ENCODE measurements at places on chromosomes 11 and 22.

DNA sequence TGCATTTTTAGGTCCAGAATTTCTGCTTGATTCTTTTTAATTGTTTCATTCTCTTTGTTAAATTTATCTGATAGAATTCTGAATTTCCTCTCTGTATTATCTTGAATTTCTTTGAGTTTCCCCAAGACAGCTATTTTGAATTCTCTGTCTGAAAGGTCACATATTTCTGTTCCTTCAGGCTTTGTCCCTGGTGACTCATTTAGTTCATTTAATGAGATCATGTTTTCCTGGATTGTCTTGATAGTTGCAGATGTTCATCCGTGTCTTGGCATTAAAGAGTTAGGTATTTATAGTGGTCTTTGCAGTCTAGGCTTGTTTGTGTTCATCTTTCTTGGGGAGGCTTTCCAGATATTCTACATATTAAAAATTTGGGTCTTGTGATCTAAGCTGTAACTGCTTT, 694.8 kb upstream of the CCDC179 start:
- DNase-seq = no peak

DNA sequence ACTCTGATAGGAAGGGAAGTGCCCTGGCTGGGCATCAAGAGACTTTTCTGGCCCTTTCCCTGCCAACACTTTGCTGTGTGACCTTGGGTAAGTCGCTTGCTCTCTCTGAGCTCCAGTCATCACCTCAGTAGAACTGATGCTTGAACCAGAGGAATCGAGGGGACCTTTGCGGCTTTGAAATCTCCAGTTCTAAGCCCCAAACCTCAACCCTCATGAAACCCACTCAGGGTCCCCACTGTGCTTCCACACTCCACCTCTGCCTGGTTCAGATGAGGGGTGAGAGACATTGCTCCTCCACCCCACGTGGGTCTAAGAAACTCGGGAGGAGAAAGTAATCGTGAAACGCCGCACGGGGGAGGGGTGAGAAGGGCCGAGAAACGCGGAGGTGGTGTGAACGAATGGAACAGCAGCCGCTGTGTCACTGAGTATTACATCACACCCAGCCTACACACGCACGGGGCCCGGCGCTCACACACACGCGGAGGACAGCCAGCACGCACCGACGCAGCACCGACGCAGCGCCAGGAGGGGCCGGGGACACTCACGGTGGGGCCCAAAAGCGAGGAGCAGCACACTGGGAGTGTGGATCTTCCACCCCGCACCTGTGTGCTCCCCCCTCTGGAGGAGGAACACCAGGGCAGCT, 4.3 kb downstream of the RTN4RL2 start:
- no peak for DNase-seq

DNA sequence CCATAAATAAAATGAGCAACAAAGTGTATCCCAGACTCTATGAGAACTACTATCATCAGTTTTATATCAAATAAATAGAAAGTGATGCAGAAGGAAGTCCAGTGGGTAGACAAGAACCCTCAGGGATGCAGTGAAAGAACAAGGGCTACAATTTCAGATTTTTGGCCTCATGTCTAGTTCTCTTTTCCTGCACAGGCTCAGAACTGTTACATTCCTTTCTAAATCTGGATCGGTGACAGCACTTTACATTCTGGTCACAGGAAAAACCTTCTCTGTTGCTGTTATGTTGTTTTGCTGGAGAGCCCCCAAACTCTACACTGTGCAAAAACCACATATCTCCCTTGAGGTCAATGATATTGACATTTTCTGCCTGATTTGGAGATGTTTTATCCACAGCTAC, 108.8 kb upstream of the ANO5 start:
- DNase-seq = no peak

- no peak for DNase-seq
Measured at GRCh38 chr11:12792590-12792989, 118.4 kb downstream of the TEAD1 start.

DNA sequence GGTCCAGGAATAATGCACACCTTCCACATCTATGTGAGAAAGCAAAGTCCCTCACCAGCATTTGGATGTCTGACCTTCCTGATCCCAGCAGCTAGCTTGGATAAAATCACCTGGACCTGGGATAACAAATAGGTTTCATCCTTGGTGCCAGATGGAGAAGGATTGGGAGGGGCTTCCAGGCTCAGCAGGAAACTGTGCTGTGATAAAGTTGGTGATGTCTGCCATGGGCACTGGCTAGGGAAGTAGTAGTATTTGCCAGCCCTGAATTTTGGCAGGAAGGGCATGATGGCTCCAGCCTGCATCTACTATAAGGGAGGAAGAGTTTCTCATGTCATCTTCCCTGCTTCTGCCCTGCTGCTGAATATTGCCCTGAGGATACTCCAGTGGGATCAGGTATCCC, 37.5 kb downstream of the C11orf91 start:
- DNase-seq = no peak

- no peak for DNase-seq
Measured at GRCh38 chr11:119293461-119293860, 23.5 kb downstream of the MCAM start.

GRCh38 chr11:82796998-82797961, 63.6 kb upstream of the FAM181B start:
- DNase-seq = no peak

- no peak for DNase-seq
Measured at GRCh38 chr22:35337932-35338331, 38.2 kb downstream of the TOM1 start.

- peak; percentile 67 for DNase-seq
Measured at GRCh38 chr11:62556875-62557631, 10.4 kb upstream of the AHNAK start.

DNA sequence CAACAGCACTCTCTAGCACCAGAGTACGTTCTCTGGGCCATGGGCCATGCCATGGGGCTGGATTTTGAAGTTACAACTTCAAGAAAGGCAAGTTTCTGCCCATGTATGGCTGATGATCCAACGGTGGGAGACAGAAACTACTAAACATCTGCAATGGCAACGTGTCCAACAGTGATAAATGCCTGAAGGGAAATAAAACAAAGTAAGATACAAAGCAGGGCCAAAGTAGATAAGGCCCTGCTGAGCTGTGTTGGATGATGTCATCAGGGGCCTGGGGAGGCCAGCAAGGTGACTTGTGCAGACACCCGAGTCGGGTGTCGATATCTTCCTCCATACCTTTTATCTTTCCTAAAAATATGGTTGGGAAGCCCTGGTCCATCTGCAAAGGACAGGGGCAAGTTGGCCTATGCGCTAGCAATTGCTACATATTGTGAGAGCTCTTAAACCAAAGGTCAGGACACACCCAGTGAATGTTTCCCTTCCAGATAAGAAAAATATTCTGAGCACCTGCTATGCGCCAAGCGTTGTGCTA, 487.2 kb downstream of the MN1 start:
- DNase-seq = no peak

- DNase-seq = no peak
Measured at GRCh38 chr11:118048472-118049370, 28.2 kb upstream of the TMPRSS4 start.

DNA sequence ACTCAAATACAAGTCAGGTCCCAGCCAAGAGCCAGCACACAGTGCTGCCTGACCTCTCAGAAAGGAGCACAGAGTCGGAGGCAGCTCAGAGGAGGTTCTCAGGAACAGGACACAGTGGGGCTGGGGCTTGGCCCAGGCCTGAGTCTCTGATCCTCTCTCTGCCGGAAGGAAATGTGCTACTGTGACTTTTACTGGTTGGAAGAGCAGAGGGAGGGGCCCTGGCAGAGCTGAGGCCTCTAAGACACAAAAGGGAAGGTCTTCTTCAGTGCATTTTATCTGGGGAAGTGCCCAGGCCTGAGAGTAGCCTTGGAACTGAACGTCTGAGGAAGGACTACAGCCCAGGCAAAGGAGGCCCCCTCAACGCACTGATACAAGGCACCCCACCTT, 16.2 kb upstream of the CASTOR1 start:
- DNase-seq = no peak

- DNase-seq = no peak
Measured at GRCh38 chr11:34366522-34366921, 8.7 kb upstream of the ABTB2 start.

GRCh38 chr22:19756288-19757128, 4.1 kb upstream of the TBX1 start:
- peak; percentile 32 for DNase-seq

DNA sequence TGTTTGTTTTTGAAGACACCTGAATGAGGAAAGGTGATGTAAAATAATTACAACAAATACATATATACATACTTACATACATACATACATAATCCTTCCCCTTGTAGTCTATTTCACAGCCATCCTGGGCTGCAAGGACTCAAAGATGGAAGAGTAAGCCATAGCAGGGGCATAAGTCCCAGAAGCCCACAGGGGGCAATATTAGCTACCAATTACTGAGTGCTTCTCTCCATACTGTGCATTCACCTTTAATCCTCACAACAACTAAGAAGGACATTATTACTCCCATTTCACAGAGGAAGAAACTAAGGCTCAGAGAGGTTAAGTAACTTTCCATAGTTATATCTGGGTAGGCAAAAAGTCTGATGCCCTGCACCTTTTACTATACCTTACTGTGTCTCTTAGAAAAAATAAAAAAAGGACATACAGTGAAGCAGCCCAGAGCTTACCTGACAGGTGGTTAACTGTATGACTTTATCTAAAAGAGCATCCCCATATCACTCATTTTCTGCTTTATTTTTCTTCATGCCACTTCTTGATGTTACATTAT, 2.7 kb downstream of the SERGEF start:
- no peak for DNase-seq

GRCh38 chr11:72072348-72072747, 8.0 kb downstream of the NUMA1 start:
- no peak for DNase-seq

- no peak for DNase-seq
Measured at GRCh38 chr22:20479612-20480196, 15.9 kb downstream of the KLHL22 start.

DNA sequence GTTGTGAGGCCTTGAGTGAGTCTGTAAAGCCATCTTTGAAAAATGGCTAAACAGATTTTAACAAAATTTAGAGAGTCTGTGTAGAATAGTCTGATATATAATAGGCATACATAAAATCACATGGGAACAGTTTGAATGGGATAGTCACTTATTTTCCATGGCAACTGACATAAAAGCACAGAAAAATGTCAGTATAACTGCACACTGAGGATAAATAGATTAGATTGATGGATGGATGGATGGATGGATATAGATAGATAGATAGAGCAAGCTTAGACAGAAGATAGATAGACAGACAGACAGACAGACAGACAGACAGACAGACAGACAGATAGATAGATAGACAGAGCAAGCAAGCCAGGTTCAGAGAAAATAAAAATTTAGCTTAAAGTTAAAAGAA, 660.2 kb upstream of the API5 start:
- no peak for DNase-seq

- no peak for DNase-seq
Measured at GRCh38 chr11:65583589-65583988, 7.7 kb downstream of the EHBP1L1 start.

DNA sequence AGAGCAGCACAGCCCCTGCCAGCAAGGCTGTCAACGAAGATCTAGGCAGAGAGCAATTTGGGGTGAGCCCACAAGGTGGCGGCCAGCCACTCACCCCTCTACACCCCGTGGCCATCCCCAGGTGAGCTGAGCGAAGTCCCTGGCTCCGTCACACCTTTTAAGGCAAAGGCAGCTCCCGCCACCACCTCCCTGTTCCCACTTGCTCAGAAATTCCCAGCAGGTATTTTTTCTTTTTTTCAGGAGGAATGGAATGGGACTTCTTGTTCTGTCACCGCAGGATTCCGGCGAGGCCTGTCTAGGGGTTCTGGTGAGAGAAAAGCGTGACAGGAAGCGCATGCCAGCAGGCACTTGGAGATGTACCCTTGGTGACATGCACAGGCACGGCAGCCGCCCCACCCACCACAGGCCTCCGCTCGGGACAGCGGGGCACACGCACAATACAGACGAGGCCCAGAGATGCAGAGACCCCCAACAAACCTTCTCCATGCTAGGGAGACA, 10.0 kb downstream of the RPL3 start:
- DNase-seq = no peak

DNA sequence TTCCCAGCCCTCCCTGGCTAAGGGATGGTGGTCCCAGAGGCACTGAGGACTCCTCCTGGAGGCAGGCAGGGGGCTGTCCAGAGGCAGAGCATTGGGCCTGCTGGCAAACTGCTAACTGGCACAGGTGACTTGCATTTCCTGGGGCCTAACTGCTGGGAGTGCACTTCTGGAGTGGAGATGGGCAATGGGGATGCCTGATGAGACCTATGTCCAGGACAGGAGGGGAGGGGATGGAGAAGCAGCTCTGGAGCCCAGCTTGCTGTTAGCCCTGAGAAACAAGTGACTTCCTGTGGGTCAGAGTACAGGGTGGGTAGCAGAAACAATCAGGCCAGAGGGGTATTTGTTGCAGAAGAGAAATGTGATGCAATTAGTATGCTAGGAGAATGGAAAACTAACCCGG, 253.2 kb downstream of the ST3GAL4 start:
- DNase-seq = no peak

- no peak for DNase-seq
Measured at GRCh38 chr22:16810188-16810802, 14.9 kb downstream of the XKR3 start.

DNA sequence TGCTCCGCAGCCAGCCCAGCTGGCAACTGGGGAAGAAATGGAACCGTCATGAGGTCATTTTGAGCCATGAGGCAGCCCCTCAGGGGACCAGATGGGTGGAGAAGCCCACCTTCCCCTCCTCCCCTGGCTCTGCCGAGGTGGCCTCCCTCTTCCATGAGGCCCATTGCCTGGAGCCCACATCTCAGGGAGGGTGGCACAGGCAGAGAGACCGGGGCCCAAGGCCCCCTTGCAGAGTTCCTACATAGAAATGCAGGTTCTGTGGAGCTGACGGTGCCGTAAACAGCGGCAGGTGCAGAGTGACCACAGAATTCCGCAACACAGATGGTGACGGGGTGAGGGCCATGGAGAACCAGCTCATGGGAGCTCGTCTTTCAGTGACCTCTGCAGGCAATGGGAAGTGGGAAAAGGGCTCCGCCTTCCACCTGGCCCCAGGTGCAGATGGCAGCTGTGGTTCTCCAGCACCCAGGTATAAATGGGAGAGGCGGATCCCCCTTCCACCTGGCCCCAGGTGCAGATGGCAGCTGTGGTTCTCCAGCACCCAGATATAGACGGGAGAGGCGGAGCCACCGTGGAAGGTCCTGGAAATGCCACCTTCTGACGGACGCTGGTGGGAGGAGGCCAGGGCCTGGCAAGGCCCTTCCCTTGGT, 765.4 kb downstream of the BRD1 start:
- DNase-seq = no peak

All from stimulated activated CD8-positive, alpha-beta memory T cell treated with anti-CD3 and anti-CD28 coated beads, Interleukin-7, amount 100 ng/mL, for 48 hours (primary cell).